ENCODE measurements at places on chromosomes 7 and 10. TPM values are rescaled to one million over a fixed set of nuclear protein-coding genes. Genes with fewer than 3 reads are reported as not detected.

The GNGT1 gene
- total RNA-seq = not detected

The BLNK gene
- 5.6 TPM for total RNA-seq

The A1CF gene
- total RNA-seq = not detected

The PNLIP gene
- not detected for total RNA-seq

The DRGX gene
- total RNA-seq = not detected

The DEPP1 gene
- total RNA-seq = not detected

The TACC2 gene
- total RNA-seq = not detected

The MYO3A gene
- total RNA-seq = not detected

The LIPN gene
- total RNA-seq = not detected

The SPAG6 gene
- total RNA-seq = not detected

The ADRA2A gene
- not detected for total RNA-seq

The PIK3CG gene
- 32.9 TPM for total RNA-seq

The ASIC3 gene
- total RNA-seq = 13.5 TPM

The GAD2 gene
- not detected for total RNA-seq

The PNLIPRP1 gene
- not detected for total RNA-seq

The FAM25C gene
- not detected for total RNA-seq

The VWC2 gene
- not detected for total RNA-seq

The RBP4 gene
- total RNA-seq = not detected

The CYP26C1 gene
- total RNA-seq = 0.33 TPM

The DUSP5 gene
- 1.1 TPM for total RNA-seq

The THSD7A gene
- not detected for total RNA-seq

The SLC26A3 gene
- total RNA-seq = not detected

The FKBP9 gene
- total RNA-seq = not detected

The KNDC1 gene
- not detected for total RNA-seq
